ENCODE measurements at places on chromosomes 1 and 21.

GRCh38 chr1:99326215-99326949, 62.1 kb downstream of the PLPPR4 start:
- no peak for DNase-seq

GRCh38 chr1:45753248-45754037, 3.0 kb upstream of the IPP start:
- DNase-seq, result no peak

GRCh38 chr1:15033264-15033663, 120.3 kb upstream of the TMEM51 start:
- DNase-seq, result no peak

DNA sequence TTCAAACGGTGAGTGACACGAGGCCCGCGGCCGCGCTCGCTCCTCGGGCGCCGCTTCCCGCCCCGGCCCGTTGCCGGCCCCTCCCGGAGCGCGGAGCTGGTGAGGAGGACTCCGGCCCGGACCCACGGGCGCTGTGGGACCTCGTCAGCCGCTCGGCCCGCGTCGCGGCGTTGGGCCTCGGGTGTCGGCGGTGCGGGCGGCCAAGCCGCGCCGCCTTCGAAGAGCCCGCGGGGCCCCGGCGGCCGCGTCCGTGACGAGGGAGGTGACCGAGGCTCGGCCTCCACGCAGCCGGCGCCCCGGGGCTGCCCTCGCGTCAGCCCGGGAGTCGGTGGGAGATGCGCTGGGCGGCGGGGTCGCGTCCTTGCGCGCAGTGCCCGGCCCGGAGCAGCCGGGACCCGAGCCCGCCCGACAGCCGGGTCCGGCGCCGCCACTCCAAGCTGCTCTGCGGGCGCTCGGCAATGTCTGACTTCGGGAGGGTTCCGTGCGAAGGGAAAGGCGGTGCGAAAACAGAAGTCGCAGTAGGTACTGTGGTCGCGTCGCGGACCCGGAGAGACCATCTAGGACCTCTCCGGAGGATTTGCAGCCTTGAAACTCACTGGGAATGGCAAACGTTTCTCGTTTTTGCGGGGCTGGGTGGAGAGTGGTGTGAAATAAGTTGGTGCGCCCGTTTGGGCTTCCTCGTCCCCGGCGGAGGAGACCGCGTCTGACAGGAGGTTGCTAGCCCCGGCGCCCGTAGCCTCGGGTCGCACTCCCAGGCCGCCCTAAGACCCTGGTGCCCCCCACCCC, 829 bp downstream of the SPEN start:
- DNase-seq, result no peak

- no peak for DNase-seq
Observed at GRCh38 chr1:24927988-24928688, 1.9 kb downstream of the RUNX3 start.

- no peak for DNase-seq
Observed at GRCh38 chr21:34865400-34866241, 183.5 kb downstream of the RUNX1 start.

- DNase-seq, result no peak
Observed at GRCh38 chr1:67118646-67119045, 16.1 kb downstream of the C1orf141 start.

DNA sequence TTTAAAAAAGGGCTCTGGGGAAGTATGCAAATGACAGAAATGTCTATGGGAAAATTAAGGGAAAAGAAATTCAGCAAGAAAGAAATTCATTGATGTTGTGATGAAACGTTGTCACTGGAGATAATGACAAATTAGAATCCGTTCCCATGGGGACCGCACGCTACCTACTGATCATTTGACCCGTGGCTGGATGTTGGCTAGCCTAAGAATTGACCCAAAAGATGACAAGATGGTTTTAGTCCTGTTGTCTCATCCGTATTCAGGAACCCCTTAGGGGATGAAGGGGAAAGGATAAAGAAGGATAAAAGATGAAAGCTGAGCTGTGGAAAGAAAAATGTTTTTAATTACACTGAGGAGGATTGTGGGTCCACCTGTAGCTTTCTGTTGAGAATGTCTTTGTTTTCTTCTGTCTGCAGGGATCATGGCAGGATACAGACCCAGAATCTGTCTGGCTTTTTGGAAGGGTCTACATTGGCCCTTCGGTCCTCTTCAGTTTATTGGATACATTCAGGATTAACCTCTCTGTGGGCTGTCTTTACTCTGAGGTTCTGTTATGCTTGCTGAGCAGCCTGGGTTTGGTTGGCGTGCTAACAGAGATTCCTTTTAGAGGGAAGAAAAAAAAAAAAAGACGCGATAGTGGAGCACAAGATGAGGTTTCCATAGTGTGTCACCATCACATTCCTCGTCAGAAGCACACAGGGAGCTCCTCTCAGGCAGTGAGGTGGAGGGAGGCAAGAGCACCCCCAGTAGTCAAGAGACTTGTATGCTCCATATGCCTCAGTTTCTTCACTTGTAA, 106.2 kb downstream of the CACHD1 start:
- DNase-seq, result no peak
